ENCODE measurements at places on chromosomes 16 and 17.

GRCh38 chr16:19696961-19697360 lies 21.1 kb downstream of the KNOP1 start:
- no peak for DNase-seq

DNA sequence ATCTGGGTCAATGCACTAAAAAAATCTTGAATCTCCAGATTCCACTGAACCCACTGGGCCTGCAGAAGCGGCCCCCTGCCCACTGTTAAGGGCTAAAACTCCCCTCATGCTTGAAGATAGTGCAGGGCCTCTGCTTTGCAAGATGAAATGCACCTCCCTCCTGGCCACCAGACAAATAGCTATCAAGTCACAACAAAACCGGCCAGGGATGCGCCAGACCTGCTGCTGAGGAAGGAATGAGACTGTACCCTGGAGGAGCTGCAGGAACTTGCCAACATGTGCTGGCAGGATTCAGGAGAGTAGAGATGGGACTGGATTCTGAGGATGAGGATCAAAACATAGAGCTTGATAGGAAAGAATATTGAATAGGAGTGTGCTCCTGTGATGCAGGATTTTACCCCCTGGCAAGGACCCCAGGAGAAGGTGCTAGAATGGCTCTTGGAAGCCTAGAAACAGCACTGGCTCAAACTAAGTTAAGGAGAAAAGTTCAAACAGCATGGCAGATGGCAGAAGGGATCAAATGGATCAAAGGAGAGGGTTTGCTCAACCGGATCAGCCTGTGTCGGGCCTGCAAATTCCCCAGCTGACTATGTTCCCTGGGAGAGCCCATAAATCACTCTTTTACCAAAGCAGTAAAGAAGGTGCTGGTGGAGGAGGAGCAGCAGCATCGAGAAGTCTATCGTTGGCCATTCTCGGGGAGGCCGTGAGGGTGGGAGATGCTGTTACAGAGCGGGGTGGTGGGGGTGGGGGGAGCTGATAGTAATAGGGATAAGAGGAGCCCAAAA lies 27.2 kb upstream of the XYLT2 start:
- no peak for DNase-seq

- DNase-seq = peak; percentile 7
Observed at GRCh38 chr16:15897834-15898254, 9.4 kb upstream of the CEP20 start.

- DNase-seq = no peak
Observed at GRCh38 chr17:20063665-20064648, 54.8 kb downstream of the SPECC1 start.

- no peak for DNase-seq
Observed at GRCh38 chr17:65455154-65455971, 106.1 kb downstream of the AXIN2 start.

- no peak for DNase-seq
Observed at GRCh38 chr16:8923199-8923598, 40.5 kb downstream of the USP7 start.

DNA sequence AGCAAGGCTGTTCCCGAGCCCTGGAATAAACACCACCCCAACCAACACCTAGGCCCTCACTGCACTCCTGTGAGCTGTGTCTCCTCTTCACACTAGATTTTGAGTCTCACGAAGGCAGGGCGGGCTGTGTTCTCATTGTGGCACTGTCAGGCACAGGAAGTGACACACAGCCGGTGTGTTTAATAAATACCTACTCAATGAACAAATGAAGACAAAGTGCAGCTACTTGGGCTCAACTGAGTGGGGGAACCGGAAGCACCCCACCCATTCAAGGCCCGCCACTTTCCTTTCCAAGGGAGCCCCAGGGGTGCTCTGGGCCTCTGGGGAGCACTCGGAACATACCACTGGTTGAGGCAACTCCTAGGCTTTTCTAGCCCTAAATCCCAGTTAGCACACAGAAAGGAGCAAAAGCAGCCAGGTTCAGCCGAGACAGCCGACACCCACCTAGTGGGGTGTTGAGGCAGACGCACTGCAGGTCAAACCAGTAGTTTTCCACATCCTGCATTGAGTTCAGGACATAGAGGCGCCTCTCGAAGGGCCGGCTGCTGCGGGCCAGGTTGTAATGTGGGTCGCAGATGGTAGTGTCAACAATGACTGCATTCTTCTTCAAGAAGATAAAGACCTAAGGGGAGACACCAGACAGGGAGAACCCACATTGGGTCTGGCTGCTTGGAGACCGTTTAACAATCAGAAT lies 57.7 kb downstream of the GTF3C1 start:
- DNase-seq = peak; percentile 21

GRCh38 chr17:32117399-32117798 lies 24.9 kb upstream of the RHOT1 start:
- no peak for DNase-seq

DNA sequence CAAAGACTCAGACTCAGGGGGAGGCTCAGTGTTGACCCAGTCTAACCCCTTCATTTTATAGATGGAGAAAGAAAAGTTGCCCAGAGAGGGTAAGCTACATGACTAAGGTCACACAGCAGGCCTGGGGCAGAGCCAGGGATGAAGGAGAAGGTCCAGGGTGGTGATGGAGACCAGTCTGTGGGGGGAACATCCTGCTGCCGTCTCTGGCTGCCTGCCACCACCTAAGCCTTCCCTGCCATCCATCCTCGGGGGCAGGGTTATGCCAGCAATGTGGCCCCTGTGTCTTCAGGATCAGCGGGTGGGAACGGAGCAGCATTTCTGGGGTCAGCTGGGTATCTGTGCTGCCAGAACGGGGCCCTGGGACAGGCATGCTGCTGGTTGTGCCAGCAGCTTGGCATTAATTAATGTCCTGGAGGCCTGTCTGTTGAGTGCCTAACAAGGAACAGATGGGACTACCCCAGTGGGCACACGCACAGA lies 5.5 kb downstream of the DOK4 start:
- no peak for DNase-seq

DNA sequence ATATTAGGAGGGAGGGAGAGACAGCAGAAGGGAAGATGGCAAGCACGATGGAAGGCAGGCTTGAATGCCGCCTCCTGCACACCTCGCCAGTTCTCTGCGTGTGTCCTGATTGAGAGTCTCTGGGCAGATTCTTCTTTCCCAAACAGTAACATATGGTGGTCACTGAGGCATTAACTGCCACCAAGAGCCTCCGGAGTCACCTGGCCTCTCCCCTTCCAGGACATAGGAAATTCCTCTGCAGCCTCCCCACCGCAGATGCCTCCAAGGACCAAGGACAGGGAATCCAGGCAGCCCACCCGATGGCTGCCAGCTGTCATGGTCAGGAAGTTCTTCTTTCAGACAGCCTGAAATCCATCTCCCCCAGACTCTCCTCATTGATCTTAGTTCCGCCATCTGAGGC lies 149.3 kb downstream of the ENGASE start:
- DNase-seq = no peak

- DNase-seq = peak; percentile 54
Observed at GRCh38 chr17:45170931-45171337, 9.3 kb downstream of the HEXIM2 start.

GRCh38 chr17:50425682-50426471 lies at the start of gene ACSF2:
Gene ACSF2, plus strand, starts transcription at chr17:50426218. Its CDS starts 44 bp downstream, at chr17:50426262.
- peak; percentile 75 for DNase-seq

DNA sequence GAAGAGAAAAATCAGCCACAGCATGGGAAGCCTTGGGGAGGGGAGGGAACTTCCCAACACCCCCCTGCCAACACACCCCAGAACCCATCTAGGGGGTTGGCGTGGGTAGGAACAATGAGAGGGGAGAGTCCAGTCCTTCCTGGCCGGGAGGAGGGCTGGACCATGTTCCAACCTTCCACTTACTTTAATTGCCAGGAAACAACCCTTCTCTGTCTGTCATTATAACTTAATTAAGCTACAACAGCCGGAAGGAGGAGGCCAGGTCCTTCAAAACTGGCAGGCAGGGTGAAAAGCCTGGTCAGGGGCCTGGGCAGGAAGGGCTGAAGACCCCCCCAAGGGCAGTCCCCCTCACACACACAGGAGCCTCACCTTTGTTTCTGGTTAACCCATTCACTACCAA lies 447.0 kb downstream of the SOX9 start:
- DNase-seq = no peak

- peak; percentile 54 for DNase-seq
Observed at GRCh38 chr16:4693956-4694641, 737 bp downstream of the NUDT16L1 start.

DNA sequence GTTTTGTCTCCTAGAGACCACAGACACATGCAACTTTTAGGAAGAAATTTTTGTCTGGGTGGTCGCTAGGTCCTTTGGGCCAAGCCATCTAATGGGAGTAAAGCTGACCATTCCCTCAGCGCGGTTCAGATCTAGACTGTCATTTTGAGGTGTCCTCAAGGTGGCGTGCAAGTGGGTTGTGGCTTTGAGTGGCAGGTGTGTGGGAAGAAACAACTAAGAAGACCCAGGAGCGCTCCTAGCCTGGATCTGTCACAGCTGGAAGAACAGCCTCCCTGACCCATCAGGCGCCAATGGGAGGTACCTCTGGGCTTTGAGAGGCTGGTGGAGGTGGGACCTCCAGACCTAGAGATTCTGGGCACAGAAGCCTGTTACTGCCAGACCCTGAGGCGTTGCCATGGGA lies 645.1 kb downstream of the KCNJ18 start:
- DNase-seq = no peak

GRCh38 chr17:69060822-69061221 lies at the start of gene ABCA9:
Gene ABCA9, minus strand, starts transcription at chr17:69060927. Its CDS starts 9,801 bp downstream, at chr17:69051126.
- DNase-seq = no peak

- no peak for DNase-seq
Observed at GRCh38 chr17:38587947-38588787, 17.6 kb downstream of the SRCIN1 start.

DNA sequence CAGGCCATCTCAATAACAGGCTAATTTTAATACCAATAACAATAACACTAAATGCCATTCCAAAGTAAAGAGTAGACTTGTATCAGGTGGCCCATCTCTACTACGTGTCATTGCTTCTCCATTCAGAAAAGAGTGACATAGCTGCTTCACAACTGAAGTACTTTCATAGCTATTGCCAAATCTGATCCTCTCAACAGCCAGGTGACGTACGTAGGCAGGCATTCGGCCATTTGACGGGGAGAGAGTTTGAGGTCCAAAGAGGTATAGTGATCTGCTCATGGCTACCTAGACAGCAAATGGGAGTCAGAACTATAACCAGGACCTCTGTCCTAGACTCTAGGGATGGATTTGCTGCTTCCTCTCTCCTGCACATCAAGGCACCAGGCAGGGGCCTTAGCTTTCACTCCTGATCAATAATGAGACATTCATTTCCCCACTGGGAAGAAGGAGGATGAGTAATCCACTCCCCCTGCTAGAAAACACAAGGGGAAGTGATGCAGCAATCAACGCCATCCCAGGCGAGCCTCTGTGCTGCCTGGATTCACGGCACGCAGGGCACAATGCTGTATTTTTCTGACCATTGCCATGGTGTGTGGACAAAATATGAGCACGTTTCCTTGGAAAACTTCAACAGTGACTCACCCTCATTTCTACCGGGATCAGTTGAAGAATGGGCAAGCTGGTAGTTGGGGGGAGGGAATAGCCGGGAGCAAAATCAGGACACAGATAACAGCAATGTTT lies 80.9 kb downstream of the SPACA3 start:
- no peak for DNase-seq

- DNase-seq = no peak
Observed at GRCh38 chr16:29310852-29311314, 95.6 kb downstream of the NPIPB11 start.

GRCh38 chr17:68539548-68540467 lies 27.6 kb downstream of the PRKAR1A start:
- DNase-seq = no peak

DNA sequence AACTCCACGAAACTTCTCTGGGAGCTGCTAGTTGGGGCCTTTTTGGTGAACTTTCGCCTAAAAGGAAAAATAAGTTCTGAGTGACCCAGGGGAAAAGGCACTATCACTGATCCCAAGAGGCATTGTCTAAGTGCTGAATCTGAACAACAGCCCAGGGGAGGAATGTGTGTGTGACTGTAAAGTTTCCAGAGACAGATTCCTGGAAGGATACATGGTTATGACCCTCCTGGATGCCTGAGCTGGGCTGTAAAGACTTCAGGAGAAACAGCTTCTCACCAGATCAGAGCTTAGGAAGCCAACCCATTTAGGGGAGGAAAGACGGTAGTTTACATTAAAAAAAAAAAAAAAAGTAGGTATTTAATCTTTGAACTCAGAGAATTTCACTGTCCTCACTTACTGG lies 20.2 kb downstream of the HIGD1B start:
- DNase-seq = no peak

DNA sequence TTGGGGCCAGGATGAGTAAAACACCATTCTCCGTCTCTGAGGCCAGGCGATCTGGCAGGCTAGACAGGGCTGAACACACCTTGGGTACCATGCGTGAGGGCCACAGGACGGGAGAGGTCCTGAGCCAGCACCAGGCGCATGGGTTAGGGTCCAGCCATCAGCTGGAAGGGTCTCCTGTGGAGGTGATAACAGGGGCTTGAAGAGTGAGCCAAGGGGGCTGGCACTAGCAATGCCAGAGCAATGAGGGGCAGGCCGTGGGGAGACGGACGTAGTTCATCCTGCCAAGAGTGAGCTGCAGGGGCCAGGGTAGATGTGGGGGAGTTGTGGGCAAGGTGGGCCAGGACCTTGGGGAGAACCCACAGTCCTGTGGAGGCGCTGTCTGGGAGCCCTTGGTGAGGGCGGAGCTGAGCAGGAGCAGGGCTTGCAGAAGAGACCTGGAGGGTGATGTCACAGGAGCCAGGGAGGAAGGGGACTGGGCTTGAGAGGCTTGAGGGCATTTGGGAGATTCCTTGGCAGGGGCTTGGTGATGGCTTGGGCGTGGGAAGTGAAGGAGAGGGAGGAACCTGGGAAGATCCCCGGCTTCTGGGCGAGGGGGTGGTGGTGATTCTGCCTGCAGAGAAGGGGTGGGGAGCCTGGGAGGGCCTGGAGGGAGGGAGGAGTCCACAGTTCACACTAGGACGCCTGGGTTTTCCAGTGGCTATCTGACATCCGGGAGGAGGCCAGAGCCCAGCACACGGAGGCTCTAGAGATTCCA lies 6.3 kb upstream of the NPTX1 start:
- DNase-seq = no peak

- no peak for DNase-seq
Observed at GRCh38 chr17:37475731-37476420, 13.8 kb upstream of the DUSP14 start.

- DNase-seq = no peak
Observed at GRCh38 chr16:21659124-21659523, 4.6 kb upstream of the OTOA start.

- DNase-seq = no peak
Observed at GRCh38 chr16:16109453-16110110, 113.7 kb downstream of the ABCC6 start.

GRCh38 chr16:81558444-81559175 lies 114.0 kb downstream of the CMIP start:
- DNase-seq = no peak

DNA sequence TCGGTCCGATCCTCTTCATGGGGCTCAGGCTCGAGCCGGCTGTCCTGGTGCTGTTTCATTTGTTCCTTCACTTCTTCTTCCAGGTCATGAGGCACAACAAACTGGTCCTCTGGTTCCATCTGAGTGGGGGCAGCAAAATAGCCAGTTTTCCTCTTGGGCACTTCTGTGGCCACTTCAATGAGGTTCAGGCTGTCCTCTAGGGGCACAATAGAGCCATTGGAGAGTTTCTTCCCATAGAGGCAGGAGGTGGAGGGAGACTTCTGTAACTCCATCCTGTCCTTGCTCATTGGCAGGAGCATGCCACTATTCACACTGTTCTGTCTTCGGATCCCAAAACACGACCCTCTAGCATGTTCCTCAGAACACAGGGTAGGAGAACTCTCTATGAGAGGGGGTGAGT lies 22.9 kb downstream of the MARVELD3 start:
- no peak for DNase-seq
